ENCODE measurements at places on chromosomes 3 and 15. TPM values are rescaled to one million over a fixed set of nuclear protein-coding genes. Genes with fewer than 3 reads are reported as not detected.

- DNase-seq, result no peak
- H3K27me3 ChIP-seq, result no peaks in the 10 kb centered on the region
- no peak overlapping the region for H3K27ac ChIP-seq
- no peaks in the 10 kb centered on the region for H3K4me1 ChIP-seq
- H3K4me3 ChIP-seq, result no peak overlapping the region
Observed at GRCh38 chr3:129413687-129414506, 14.5 kb downstream of the EFCAB12 start.

ANKRD34C gene
- not detected for total RNA-seq

- no peaks in the 10 kb centered on the region for H3K27me3 ChIP-seq
- H3K36me3 ChIP-seq, result no peaks in the 10 kb centered on the region
- no peaks in the 10 kb centered on the region for H3K4me1 ChIP-seq
- H3K4me3 ChIP-seq, result no peak overlapping the region
- H3K27ac ChIP-seq, result no peak overlapping the region
Observed at GRCh38 chr3:171168086-171168485, 141.6 kb upstream of the SLC2A2 start.

DNA sequence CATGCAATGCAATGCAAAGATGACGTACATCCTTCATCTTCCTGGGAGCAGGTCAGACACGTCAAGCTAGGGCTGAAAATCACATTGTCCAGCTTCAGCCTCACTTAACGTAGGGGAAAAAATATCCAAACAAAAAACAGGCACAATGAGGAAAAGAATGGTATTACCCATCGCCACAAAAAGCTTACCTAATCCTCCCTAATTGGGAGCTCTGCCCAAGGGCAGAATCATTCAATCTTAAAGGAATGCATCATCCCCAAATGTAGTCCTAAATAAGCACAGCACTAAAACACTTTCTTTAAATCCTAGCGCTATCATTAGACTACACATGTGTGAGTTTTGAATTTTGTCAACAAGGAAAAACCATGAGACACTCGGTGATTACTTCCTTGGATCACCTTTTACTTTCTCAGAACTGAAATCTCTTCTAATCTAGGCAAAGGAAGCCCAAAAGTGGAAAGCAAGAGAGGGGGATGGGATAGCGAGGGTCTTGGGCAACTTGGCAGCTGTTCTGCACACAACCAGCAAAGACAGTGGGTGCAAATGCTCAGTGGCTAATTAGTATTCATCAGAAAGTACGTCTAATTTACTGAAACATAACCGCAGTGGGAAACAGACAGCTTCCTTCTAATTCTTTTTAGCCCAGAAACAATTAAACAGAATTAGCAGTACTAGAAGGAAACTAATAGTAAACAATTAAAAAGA lies 87.4 kb downstream of the ADAMTS9 start:
- H3K36me3 ChIP-seq, result no peaks in the 10 kb centered on the region
- no peaks in the 10 kb centered on the region for H3K4me1 ChIP-seq
- no peak for DNase-seq
- H3K4me3 ChIP-seq, result no peak overlapping the region

DNA sequence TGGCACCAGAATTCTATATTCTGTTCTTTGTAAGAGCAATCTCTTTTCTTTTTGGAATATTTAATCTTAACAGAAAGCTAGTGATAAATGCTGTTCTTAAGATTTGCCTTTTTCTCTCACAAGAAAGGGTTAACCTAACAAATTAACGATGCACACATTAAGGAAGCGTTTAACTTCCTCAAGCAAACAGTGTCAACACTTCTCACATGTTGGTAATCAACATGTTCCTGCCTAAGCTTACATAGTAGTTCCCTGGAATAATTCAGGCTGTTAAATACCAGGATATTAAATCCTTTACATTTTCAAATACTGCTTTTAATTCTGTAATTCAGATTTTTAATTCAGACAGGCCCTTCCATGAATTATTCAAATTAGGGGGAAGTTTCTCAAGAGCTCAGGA lies 67.4 kb upstream of the RPL35A start:
- H3K4me1 ChIP-seq, result no peaks in the 10 kb centered on the region
- no peaks in the 10 kb centered on the region for H3K27me3 ChIP-seq
- H3K27ac ChIP-seq, result no peak overlapping the region
- H3K4me3 ChIP-seq, result no peak overlapping the region
- H3K36me3 ChIP-seq, result no peaks in the 10 kb centered on the region
- no peak for DNase-seq

PAQR5 gene
- 2.6 TPM for total RNA-seq

RNU5B-1 gene
- not detected for total RNA-seq

GRCh38 chr3:170410428-170411029 lies 8.1 kb upstream of the CLDN11 start:
- no peaks in the 10 kb centered on the region for H3K4me1 ChIP-seq
- H3K27me3 ChIP-seq, result no peaks in the 10 kb centered on the region
- H3K27ac ChIP-seq, result no peak overlapping the region
- DNase-seq, result no peak
- H3K4me3 ChIP-seq, result no peak overlapping the region
- no peaks in the 10 kb centered on the region for H3K36me3 ChIP-seq

EFCAB12 gene
- total RNA-seq, result 1.0 TPM

EPHA6 gene
- total RNA-seq, result 1.4 TPM

- no peak for DNase-seq
- no peaks in the 10 kb centered on the region for H3K27me3 ChIP-seq
- no peaks in the 10 kb centered on the region for H3K4me1 ChIP-seq
- no peak overlapping the region for H3K27ac ChIP-seq
Observed at GRCh38 chr3:123383091-123384053, 65.5 kb downstream of the ADCY5 start.
